ENCODE measurements at places on chromosomes 11 and 22. TPM values are rescaled to one million over a fixed set of nuclear protein-coding genes. Genes with fewer than 3 reads are reported as not detected.

The XKR3 gene
- total RNA-seq, result not detected

GRCh38 chr22:50302041-50302541 lies 5.4 kb downstream of the PLXNB2 start:
- peaks cover 2% of the 10 kb centered on the region for H3K36me3 ChIP-seq
- no peak for DNase-seq
- peaks cover 47% of the 10 kb centered on the region for H3K4me1 ChIP-seq
- H3K27me3 ChIP-seq, result no peaks in the 10 kb centered on the region

DNA sequence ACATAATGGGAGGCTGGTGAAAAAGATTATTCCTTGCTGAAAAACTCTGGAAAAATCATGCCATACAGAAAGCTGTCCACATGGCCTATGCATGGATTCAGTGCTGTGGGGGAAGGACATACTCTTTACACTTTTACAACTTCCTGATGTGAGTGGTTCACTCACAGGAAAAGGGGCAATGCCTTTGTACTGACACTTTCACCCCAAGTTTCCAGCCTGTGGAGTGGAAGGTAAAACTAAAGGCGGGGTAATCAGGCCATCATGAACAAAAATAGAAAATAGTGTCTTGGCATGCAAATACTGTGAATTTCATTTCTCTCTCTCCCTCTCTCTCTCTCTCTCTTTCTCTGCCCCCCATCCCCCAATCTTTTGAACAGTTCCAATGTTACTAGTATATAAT lies 281.8 kb downstream of the ETS1 start:
- peaks cover 36% of the 10 kb centered on the region for H3K4me1 ChIP-seq
- no peaks in the 10 kb centered on the region for H3K36me3 ChIP-seq
- DNase-seq, result no peak
- no peak overlapping the region for H3K4me3 ChIP-seq

DNA sequence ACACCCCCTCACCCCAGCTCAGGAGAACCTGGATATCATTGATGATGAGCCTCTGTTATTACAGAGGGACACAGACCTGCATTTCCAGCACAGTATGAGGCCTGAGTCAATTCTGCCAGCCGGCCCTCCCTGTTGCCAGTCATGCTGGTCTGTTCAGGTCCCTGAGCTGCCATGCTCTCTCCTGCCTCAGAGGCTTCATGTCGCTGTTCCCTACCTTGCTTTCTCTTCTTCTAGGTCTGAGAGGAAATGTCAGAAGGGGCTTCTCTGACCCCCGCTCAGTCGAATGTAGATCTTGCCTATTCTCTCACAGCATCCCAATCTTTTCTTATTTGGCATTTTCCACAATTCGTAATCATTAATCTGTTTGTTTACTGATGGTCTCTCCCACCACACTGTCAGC lies 21.8 kb upstream of the ABCC8 start:
- H3K36me3 ChIP-seq, result no peaks in the 10 kb centered on the region
- DNase-seq, result no peak
- H3K27me3 ChIP-seq, result no peaks in the 10 kb centered on the region
- no peak overlapping the region for H3K27ac ChIP-seq

Data from GM12878 (cell line).